LNCaP clone FGC (cell line): ENCODE measurements at places on chromosomes 4 and X.
A peak's percentile ranks its signal among the peaks of the same experiment; 100 is the strongest.

DNA sequence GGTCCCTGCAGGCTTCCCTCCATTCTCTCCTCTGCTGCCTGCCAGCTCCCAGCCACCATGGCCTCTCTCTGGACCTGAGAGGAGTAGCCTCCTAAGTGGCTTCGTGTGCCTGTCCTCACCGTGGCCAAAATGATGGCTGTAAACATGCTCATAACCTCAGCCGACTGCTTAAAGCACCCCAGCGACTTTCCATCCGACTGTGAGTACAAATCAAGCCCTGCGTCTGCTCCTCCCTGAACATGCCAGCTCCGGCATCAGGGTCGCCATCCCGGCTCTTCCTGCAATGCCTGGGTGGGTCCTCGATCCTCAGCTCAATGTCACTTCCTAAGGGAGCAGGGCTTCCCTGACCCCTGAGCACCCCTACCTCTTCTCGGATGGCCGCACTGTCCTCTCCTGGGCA is 3.3 kb upstream of the SORCS2 start:
- no peak for DNase-seq

- no peak for DNase-seq
These were observed 23.2 kb upstream of the GAB1 start for GRCh38 chr4:143313521-143313920.

- DNase-seq, result no peak
These were observed 53.3 kb upstream of the LAS1L start for GRCh38 chrX:65587616-65588526.

- DNase-seq, result peak; percentile 26
These were observed 129.6 kb upstream of the RASGEF1B start for GRCh38 chr4:81601358-81601694.

DNA sequence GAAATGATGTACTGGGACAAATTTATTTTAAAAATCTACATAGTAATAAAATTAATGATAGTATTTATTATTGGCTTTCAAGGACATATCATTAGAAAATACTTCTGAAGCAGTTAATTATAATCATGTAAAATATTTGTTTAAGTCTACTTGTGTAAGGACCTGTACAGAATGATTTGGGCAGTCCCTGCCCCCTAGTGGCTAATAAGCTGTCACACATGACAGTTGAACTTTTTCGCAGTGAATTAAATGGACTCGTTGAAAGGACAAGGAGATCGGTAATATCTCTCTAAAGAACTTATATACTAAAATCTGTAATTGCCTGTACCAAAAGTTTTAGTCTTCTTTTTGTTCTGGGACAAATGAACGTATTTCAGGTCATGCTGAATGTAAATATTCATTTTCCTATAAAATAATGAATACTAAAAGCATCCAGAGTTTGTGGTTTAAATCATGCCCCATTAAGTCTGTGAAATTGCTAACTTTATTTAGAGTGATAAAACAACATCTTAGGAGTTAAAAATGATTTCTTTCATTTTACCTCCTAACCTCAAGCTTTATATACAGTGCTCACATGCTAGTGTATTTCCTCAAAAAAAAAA is 13.6 kb downstream of the EXOC1 start:
- DNase-seq, result peak; percentile 28

GRCh38 chr4:54149323-54149722 is 49.4 kb downstream of the GSX2 start:
- DNase-seq, result no peak

- DNase-seq, result no peak
These were observed 1.6 kb upstream of the GSX2 start for GRCh38 chr4:54098375-54098774.
